ENCODE measurements at places on chromosomes 6 and 20.

DNA sequence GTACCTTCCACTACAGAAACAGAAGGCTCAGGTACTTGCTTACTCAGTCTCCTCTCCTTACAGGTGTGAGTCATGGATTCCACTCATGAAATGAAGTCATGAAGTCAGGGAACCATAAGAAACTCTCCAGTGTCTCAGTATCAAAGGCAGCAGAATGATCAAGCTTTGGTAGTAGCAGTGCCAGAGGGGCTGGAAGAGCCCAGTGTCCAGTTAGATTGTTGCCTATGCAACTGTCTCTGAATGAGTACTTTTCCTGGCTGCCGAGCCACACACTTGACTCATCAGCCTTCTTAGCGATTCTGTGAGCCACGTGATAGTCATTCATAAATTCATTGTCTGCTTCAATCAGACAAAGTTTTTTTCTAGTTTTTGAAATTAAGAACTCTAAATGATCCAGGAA, 52.2 kb upstream of the DTNBP1 start:
- no peak for DNase-seq

- no peak for DNase-seq
Observed at GRCh38 chr6:159376516-159377158, 207.4 kb downstream of the FNDC1 start.

DNA sequence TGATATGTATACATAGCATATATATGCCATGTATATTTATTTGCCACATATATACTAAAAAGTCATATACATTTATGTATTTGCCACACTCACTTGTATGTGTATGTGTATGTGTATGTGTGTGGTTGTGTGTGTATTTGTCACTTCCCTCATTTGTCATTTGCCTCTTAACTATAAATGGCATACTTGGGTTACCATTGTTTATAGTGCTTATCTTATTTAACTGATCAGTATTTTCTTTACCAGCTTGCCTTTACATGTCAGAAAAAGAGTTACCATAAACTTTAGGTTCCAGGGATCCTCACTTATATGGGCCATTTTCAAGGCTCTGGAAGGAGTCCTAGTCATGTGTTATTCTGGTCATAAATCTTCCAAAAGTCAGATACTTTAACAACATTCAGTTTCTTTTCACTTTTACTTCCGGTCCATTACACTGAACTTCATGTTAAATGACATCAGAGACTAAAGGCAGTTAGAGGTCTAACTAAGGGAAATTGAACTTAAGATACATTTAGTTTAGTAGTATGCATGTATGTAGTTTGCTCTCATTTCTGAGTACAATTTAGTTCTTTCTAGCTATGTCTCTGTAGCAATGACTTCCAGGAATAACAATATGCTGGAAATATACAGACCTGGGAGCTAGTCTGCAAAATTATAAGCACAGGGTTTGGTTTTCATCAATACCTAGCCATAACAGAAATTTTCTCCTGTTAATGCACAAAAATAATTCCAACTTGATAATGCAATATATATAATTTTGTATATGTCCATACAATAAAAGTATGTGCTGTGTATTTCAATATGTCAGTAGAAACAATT, 33.7 kb upstream of the HIVEP1 start:
- DNase-seq = no peak

DNA sequence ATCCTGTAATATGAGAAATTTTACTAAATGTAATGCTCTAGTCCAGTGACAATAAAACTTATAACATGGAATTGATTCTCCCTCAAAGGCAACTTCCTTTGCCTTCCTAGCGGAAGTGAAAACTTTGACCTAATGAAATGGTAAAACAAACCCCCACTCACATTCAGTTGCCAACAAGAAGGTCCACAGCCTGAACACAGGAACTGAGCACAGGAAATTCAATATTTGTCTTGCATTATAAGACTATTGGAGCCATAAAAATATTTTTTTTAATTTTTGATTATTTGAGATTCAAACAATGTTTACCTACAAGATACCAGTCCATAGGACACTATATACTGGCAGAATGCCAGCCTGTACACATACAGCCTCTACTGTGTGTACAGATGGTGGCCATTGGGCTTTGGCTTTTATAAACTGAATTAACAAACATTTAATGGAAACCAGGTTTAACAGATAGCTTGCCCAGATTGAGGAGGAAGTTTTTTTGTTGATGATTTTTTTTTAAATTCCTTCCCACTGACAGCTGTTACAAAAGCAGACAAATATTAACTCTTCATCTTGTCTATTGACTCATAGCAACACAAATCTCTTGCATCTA, 481.5 kb upstream of the JAG1 start:
- DNase-seq = no peak

- DNase-seq = peak; percentile 79
Observed at GRCh38 chr6:2764610-2765165, 505 bp upstream of the WRNIP1 start.

DNA sequence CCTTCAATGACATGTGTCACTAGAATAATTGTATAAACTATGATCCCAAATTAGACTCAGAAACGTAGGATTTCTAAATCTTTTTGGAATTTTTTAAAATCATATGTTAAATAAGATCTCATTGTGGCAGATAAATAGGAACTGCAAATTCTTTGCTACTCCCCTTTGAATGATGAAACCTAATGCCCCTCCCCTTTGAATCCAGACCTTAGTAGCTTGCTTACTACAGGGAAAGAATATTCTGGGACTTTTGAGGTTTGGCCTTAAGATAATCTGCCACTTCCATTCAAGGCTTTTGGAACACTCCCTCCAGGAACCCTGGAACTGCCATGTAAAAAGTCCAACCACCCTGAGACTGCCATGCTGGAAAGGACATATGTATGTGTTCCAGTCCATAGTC, 7.1 kb downstream of the TDP2 start:
- DNase-seq = no peak

- DNase-seq = no peak
Observed at GRCh38 chr6:15790116-15790515, 127.3 kb upstream of the DTNBP1 start.

DNA sequence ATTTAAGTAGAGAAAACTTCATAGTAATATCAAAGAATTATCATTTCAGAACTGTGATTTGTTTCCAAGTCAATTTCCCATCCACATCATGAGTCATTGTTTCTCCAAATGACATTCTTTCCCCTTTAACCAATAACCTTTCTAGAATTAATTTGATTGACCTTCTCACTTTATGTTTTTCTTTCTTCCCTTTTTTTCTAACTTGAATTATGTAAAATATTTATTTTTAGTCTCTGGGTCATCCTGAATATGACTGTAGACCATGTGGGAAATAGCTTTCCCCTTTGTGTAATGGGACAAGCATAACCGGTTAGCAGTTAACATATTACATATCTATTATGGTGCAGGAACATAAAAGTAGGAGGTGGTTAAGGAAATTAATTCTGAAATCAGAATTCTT, 291.1 kb downstream of the GJA1 start:
- no peak for DNase-seq

DNA sequence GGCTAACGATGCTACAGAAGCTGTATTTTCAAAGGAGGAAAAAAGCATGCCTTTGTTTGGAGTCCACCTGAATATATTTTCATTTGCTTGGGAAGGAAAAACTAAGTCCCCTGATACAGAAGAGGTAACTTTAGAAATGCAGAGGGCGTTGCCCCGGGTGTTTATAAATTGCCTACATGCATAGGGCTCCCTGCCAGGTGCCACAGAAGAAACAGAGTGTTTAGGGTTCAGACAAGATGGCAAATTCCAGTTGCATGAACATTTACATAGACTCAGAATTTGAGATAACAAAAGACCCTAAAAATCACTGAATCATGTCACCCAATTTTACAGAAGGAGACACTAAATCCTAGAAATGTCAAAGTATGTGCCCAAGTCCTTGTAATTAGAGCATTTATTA, 19.9 kb downstream of the RIN2 start:
- DNase-seq = no peak

GRCh38 chr6:142075516-142076101, 57.1 kb upstream of the GJE1 start:
- DNase-seq = peak; percentile 13

GRCh38 chr20:59148701-59149493, 14.7 kb upstream of the ZNF831 start:
- peak; percentile 47 for DNase-seq

DNA sequence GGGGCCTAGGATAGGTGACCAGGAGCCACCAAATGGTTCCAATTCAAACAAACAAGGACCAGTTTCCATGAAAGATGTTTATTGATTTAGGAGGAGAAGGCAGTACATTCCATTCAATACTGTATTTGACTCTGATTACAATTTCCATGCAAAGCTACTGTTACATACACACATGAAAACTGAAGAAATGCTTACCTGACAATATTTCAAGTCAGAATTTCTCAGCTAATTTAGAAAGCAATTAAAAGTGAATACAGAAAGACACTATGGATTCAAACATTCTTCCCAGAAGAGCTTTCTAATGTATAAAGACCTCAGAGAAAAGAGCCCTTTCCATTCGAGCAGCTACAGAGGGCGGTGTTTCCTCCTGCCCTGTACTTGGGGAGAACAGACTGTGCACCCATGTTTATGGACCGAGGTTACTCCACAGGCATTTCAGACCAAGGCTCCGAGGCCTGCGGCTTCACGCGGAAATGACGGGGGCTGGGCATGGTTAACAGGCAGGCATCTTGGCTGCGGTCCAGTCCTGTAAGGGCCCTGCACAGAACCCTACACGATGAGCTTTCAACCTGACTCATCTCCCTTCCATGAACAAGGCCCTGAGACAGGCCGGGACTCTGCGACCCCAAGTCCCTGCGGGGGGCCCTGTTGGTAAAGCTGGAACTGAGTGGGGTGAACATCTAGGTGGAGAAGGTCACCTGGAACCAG, 25.7 kb upstream of the TCFL5 start:
- DNase-seq = peak; percentile 41

- DNase-seq = no peak
Observed at GRCh38 chr6:158018851-158019361, 37.2 kb downstream of the SYNJ2 start.

DNA sequence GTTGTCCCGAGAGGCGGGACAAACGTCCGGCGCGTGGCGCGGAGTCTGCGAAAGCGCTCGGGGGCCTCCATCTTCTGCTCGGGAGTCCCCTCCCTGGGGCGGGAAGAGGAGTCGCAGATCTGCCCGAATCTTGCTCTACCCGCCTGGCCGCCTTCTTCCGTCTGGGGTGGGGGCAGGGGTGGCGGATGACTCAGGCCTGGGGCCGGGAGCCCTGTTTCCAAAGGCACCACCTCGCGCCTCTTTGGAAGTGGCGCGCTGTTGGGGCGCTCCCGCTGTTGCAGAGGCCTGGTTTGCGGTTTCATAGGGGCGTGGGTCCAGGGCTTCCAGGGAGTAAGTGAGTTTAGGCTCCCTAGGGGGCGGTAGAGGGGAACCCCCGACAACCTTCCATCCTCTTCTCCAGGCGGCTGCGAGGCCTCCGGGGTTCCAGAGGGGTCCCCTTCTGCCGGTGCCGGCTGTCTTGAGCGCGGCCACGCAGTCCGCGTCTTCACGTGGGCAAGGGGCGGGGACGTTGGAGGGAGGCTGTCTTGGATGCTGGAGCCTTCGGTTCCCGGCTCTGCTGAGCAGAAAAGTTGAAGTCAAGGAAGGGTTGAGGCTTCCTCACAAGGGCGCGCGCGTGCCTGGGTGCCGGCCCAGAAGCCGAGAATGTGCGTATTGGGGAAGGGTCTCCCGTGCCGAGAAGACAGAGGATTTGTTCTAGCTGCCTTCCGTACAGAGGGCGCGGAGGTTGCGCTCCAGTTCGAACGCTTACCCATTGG, 2.6 kb upstream of the TFAP2C start:
- DNase-seq = no peak

DNA sequence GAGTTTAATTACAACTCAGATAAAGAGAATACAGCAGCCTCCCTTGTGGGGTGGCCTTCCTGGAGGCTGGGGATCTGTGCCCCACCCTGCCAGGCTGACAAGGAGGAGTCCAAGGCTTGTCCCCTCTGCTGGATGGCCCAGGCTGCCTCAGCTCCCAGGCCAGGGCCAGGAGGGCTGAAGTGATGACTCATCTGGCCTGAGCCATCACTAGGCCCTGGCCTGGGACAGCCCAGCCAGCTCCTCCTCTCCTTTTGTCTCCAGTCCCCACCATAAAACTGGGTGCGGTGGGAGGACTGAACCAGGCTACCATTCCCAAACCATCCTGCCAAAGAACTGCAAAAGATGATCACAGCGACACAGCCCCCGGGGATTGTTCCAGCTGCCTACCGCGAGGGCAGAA, 15.0 kb downstream of the GRM4 start:
- DNase-seq = no peak

DNA sequence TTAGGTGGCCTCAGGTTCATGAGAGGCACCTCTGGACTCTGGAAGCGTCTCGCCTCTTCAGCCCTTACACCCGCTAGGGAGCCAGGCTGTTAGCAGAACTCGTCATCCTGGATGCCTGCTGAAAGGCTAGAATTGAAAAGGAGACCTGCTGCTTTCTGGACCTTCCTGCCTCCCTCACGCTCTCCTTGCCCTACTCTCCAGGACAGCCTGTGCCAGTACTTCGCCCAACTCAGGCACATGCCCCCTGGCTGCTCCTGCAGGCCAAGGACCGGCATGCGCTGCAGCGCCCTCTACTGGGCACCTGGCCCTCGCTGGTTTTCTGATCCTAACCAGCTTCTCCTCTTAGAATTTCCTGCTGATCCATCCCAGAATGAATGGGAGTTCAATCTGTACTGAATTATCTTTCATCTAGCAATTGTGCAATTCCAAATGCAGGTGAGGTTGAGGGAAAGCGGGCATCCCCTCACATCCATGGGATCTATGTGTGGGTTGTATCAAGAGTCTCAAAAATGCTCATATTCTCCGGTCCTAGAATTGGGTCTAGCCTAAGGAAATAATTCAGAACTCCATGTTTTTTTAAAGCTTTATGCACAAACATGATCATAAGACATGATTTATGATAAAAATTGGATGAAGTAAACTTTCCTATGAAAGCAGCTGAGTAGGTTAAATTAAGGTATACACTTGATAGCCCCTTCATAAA, 78.0 kb downstream of the PTPN1 start:
- DNase-seq = peak; percentile 68

- no peak for DNase-seq
Observed at GRCh38 chr6:43221046-43221972, 8.0 kb downstream of the DNPH1 start.

GRCh38 chr20:4740774-4741431, 19.2 kb downstream of the PRND start:
- peak; percentile 70 for DNase-seq

DNA sequence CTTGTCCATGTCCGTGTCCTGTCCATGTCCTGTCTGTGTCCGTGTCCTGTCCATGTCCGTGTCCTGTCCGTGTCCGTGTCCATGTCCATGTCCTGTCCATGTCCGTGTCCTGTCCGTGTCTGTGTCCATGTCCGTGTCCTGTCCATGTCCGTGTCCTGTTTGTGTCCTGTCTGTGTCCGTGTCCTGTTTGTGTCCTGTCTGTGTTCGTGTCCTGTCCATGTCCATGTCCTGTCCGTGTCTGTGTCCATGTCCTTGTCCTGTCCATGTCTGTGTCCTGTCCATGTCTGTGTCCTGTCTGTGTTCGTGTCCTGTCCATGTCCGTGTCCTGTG, 55.0 kb upstream of the BHLHE23 start:
- no peak for DNase-seq

GRCh38 chr20:43840382-43841070, 74.1 kb upstream of the TOX2 start:
- DNase-seq = peak; percentile 30

- peak; percentile 41 for DNase-seq
Observed at GRCh38 chr20:49699200-49699992, 14.3 kb downstream of the B4GALT5 start.
